Stimulated activated CD4-positive, alpha-beta T cell treated with anti-CD3 and anti-CD28 coated beads, TNF-alpha, amount 100 ng/mL, for 1 hour (primary cell): ENCODE measurements at places on chromosomes 11 and 22.

GRCh38 chr11:33059331-33060007 lies 20.1 kb downstream of the TCP11L1 start:
- no peak for DNase-seq

GRCh38 chr11:122173587-122173986 lies 57.6 kb upstream of the BLID start:
- no peak for DNase-seq

- DNase-seq, result no peak
Observed at GRCh38 chr11:68977781-68978625, 2.8 kb downstream of the MRGPRD start.

GRCh38 chr22:44287121-44287693 lies 25.5 kb downstream of the SHISAL1 start:
- DNase-seq, result no peak

DNA sequence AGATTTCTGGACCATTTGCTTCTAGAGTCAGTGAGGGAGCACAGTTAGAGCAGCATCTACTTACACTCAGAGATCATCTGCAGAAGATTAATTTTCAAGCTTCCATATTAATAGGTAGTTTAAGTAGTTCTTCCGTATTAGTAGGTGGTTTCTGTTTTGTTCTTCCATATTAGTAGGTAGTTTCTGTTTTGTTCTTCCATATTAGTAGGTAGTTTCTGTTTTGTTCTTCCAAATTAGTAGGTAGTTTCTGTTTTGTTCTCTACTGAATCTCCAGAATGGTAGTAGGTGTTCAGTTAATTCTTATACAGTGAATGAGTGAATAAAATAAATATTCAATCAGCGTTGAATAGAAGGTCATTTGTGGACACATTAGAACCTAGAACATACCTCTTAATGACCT lies 175.7 kb downstream of the TMEM135 start:
- no peak for DNase-seq

DNA sequence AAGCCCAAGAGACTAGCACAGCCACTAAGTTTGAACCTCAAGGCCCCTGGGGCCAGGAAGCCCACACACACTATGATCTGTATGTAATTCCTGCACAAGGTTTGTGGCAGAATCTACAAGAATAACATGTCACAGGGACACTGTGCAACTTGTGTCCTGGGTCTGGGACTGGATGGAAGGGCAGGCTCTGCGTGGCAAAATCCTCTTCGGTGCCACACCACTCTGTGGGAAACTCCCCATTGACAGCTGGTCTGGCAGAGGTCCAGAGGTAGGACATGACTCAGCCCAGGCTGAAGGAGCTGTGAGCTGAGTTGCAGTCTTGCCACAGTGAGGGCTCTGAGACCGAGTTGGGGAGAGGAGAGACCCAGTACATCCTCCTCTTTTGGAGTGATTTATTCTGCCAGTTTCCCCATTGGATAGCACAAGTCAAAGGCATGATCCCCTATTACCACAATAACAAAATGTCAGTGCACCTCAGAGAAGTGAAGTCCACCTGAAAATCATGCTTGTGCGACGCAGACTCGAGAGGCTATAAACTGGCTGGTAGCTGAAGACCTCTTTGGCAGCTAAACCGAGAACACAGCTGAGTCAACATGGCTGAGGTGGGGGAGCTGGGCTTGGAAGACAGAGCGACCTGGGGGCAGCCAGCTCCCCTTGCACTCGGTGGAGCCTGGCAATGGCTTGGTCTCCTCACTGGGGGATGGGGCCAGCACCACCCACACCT lies 23.3 kb upstream of the SERPIND1 start:
- DNase-seq, result no peak

DNA sequence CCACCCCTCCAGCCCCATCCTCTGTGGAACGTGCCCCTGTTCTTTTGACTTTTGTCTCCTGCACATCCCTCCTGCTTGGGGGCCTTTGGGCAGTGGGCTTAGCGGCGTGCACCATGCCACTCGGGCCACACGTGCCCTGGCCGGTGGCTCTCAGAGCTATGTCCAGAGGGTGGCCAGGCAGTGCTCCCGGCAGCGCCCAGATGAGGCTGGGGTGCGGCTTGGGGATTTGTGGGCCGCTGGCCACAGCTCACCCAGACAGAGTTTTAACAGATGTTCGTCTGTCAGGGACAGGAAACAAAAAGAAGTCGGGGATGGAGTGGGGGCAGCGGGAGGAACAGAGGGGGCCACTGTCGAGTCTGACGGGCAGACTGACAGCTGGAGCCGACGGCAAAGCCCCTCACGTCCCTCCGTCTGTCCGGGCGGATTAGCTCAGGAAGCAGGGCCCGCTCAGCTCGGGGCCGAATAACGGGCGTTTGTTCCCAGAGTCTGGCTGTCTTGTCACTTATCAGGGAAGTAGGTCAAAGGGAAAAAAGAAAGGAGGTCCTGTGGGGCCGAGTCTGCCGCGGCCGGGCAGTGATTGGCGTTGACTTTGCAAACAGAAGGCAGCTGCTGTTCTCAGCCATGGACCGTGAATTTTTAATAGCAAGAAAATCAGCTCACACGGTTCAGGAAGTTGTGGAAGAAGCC lies 61.6 kb downstream of the LRP5 start:
- no peak for DNase-seq
